Activated CD4-positive, alpha-beta T cell treated with anti-CD3 and anti-CD28 coated beads for 36 hours (primary cell): ENCODE measurements at places on chromosomes 16 and 17. TPM values are rescaled to one million over a fixed set of nuclear protein-coding genes. Genes with fewer than 3 reads are reported as not detected.
A peak's percentile ranks its signal among the peaks of the same experiment; 100 is the strongest.

GRCh38 chr17:28896491-28896883 lies 1.0 kb downstream of the FLOT2 start:
- no peak for DNase-seq

GRCh38 chr17:59074494-59074893 lies 32.2 kb downstream of the TRIM37 start:
- DNase-seq = no peak

- no peak for DNase-seq
These were observed 45.5 kb downstream of the CPPED1 start for GRCh38 chr16:12758031-12758669.

- no peak for DNase-seq
These were observed 6.6 kb downstream of the IL21R start for GRCh38 chr16:27408602-27409031.

- DNase-seq = no peak
These were observed 20.4 kb downstream of the KDM8 start for GRCh38 chr16:27223701-27224100.

- no peak for DNase-seq
These were observed 7.2 kb downstream of the RASL10B start for GRCh38 chr17:35738519-35739133.

- no peak for DNase-seq
These were observed 4.1 kb downstream of the CALCOCO2 start for GRCh38 chr17:48834973-48835372.

- DNase-seq = no peak
These were observed 7.8 kb downstream of the BPTF start for GRCh38 chr17:67833134-67833533.

DNA sequence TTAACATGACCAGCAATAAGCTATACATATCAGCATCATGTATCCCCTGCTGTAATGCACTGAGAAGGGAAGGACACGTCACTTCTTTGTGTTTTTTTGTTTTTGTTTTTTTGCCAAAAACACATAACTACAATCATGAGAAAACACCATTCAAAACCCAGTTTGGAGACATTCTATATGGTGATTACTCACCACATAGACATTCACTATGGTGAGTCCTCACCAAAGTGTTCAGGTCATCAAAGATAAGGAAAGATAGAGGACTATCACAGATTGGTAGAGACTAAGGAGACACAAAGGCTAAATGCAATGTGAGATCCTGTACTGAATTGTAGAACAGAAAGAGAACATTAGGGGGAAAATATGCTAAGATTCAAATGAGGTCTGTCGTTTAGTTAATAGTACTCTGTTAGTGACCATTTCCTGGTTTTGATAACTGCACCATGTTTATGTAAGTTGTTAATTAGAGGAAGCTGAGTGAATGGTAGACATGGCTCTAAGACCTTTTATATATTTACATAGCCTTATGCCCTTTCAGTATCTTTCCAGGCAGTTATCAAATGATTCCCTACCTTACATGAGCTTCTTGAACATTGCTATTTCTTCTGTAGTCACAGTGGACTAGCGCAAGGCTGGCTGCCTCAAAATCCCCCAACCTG lies 46.6 kb downstream of the PIK3R5 start:
- DNase-seq = no peak

- no peak for DNase-seq
These were observed 36.6 kb upstream of the NACA2 start for GRCh38 chr17:61627658-61628057.

DNA sequence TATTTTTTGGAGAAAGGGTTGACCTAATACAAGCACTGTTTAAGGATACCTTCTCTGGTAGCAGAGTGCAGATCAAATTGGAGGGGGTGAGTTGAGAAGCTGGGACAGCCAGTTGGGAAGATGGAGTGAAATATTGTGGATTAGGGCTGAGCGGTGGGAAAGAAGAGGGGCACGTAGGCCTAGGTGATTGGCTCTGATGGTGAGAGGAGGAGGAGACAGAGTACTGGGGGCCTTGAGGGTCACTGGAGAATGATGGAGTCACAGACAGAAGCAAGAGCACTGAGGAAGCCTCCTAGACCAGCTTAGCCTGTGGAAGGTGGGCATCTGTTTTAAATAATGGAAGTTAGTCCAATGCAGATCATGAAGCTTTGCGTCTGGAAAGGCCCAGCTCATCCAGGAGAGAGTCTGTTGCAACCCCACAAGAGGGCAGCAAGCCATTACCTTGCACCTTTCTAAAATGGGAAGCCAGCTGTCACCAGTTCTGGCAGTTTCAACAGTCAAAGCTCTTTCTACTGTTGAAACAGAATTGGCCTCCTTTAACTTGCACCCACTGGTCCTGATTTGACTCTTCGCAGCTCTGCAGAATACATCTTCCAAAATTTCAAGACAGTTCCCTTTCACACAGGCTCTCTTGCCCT lies 11.8 kb downstream of the SLC9A5 start:
- peak; percentile 67 for DNase-seq

DNA sequence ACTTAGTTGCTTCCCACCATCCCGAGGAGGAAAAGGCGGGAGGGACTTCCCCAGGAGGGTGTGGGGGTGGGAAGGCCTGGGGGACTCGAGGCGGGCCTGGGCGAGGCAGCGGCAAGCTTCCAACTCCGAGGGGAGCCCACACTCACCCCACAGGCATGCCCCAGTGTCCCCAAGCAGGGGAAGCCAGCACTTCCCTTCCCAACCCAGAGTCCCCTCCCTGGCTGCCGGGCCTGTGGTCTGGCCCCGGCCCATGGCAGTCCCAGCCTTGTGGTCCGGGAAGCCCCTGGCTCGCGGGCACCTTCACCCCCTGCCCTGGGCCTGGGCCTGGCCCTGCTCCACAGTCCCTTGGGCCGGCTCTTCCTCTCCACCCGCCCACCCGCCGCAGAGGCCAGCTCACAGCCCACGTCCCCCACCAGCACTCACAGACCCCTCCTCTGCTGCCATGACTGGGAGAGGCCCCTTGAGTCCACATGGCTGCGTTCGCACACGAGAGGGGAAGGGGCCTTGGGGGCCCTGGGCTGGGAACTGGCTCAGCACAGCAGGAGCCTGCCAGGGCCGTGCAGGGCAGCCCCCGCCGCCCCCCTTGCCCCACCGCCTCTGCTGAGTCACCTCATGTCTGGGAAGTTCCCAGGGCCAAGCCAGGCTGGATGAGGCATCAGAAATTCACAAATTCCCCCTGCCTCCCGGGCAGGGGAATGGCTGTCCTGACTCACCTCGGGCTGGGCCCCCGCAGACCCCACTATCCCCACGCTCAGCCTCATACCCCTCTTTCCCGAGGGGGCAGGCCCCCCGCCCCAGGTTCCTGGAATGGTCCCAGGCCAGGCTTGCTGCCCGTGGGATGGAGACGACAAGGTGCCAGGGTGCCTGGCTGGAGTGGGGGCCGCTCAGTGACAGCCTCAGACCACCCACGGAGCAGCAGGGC lies 27.8 kb downstream of the BAHCC1 start:
- DNase-seq = no peak

DNA sequence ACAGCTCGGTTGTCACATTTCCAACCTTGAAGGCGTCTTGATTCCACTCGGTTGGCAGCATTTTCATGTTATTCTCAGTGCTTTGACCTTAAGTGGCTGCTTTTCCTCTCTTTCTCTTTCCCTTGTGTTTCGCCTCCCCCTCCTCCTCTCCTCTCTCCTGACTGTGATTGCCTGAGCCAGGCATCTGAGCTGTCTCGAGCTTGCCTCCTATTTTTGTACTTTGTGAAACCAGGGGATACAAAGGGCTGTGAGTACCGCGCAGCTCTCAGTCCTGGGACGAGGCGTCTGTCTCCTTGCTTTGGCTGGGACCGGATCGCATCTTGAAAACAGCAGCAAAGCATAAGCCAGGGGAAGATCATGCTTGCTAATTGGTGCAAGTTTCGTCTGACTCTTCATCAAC lies 48.8 kb upstream of the SDK2 start:
- DNase-seq = no peak

DNA sequence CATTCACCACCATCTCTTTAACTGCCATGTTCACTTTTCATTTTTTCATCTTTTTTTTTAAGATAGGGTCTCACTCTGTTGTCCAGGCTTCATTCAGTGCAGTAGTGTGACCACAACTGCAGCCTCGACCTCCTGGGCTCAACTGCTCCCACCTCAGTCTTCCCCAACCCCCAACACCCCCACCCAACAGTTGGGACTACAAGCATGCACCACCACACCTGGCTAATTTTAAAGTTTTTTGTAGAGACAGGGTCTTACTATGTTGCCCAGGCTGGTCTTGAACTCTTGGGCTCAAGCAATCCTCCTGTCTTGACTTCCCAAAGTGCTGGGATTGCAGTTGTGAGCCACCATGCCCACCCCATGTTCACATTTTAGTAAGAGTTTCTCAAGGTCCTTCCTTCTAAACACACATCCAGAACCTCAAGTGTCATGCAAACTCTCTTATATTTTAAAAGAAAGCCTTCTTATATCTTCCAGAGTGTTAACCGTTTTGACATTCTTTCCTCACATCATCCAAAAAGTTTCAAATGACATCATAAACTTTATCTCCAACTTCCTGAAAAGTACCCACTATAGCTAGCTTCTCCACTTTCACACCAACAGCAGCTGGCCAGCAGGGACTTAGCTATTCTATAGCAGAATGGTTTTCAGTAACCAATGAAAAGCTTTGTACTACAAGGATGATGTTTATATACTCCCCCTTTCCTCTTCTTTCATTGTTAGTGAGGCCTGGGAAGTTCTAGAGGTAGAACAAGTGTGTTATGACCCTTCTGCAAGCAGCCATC lies 49.3 kb downstream of the TRAF4 start:
- DNase-seq = no peak

DNA sequence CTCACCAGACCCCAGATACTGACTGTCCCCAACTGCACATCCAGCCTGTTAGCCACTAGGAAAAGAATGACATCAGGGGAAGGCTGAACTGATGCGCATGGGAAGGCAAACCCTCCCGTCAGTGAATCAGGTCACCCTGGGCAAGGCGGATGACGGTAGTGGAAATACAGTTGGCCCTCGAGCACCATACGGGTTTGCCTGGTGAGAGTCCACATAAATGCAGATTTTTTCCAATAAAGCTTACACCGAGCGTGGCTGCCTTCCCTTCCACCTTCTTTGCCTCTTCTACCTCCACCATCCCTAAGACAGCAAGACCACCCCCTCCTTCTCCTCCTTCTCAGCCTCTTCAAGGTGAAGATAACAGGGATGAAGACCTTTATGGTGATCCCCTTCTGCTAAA lies 236.1 kb upstream of the TNRC6C start:
- no peak for DNase-seq

- no peak for DNase-seq
These were observed 1.6 kb downstream of the MPO start for GRCh38 chr17:58279016-58279711.

DNA sequence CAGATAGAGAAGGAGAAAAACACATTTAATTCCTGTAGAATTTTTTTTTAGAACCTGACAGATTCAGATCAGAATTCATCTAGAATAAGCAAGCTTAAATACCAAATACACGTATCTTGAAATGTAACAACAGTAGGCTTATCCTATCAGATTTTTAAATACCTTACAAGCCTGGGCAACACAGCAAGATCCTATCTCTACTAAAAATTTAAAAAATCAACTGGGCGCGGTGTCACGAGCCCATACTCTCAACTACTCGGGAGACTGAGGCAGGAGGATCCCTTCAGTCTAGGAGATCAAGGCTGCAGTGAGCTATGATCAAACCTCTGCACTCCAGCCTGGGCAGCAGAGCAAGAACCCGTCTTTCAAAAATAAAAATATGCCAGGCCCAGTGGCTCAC lies 13.5 kb downstream of the ACOX1 start:
- no peak for DNase-seq

- DNase-seq = no peak
These were observed 65.6 kb downstream of the SDR42E1 start for GRCh38 chr16:81945665-81946064.

GRCh38 chr16:67000384-67001351 lies 12.3 kb downstream of the CES4A start:
- peak; percentile 79 for DNase-seq

- DNase-seq = peak; percentile 86
These were observed 6.7 kb downstream of the SPACA3 start for GRCh38 chr17:32998111-32998886.

DNA sequence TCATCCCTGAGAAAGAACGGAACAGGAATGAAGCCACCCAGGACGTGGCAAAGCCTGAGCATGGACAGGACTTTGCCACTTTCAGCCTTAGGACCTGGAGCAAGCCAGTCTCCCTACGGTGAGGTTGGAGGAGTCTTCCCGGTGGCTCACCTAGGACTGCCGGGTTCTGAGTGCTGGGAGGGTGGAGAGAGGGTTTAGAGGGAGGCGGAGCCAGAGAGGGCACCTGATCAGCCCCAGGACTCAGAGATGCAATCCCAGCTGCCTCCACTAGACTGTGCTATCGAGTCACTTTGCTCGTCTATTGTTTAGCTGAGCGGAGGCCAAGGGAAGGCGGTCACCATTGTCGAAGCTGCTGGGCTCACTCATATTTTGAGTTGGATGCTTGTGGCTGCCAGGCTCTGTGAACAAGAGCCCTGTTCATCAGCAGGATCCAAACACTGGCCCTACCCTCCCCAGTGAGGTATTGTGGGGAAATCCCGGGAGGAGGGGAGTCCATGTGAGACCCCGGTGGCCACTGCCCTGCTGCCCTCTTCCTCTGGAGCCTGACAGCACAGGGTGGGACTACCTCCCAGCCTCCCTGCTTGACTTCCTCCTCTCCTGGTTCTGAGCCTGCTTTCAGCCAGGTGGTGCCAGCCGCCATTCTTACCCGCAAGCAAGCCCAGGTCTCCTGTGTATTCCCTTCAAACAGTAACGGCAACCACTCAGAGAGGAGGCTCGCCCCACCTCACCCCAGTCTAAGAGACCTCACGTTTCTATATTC lies 7.0 kb downstream of the KRT14 start:
- DNase-seq = peak; percentile 89

- DNase-seq = no peak
These were observed 46.6 kb downstream of the HOXB1 start for GRCh38 chr17:48484256-48484655.

The CCL4L2 gene
- total RNA-seq = 4.8 TPM

The AARS1 gene
- total RNA-seq = 189 TPM

The ATP2A1 gene
- total RNA-seq = 3.4 TPM

The PPL gene
- total RNA-seq = not detected

The CACNG3 gene
- not detected for total RNA-seq

The NPIPB4 gene
- 121 TPM for total RNA-seq

The MEIOB gene
- 0.14 TPM for total RNA-seq

The NUP93 gene
- total RNA-seq = 131 TPM

The SBK1 gene
- total RNA-seq = 6.6 TPM

The SRCIN1 gene
- total RNA-seq = 0.73 TPM

The RABEP1 gene
- total RNA-seq = 66.2 TPM

The SYNRG gene
- 46.7 TPM for total RNA-seq

The CDYL2 gene
- 21.5 TPM for total RNA-seq

The KRT20 gene
- total RNA-seq = not detected
